Activated T-cell treated with anti-CD3 and anti-CD28 coated beads for 4 hours (primary cell): ENCODE measurements at places on chromosomes 12 and 14.
A peak's percentile ranks its signal among the peaks of the same experiment; 100 is the strongest.

DNA sequence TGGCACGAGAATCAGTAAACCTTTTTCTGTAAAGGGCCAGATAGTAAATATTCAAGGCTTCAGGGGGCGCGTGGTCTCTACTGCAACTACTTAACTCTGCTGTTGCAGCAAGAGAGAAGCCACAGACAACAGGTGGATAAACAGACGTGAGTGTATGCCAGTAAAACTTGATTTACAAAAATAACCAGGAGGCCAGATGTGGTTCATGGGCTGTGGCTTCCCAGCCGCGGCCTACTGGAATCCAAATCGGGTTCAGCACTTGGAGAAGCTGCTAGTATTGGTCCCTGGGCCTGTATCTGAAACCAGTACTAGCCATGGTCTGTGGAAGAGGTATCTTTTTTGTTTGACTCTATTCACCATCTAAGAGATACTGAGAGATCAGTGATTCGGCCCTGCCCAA is 13.3 kb downstream of the PPP2R5C start:
- DNase-seq = no peak

DNA sequence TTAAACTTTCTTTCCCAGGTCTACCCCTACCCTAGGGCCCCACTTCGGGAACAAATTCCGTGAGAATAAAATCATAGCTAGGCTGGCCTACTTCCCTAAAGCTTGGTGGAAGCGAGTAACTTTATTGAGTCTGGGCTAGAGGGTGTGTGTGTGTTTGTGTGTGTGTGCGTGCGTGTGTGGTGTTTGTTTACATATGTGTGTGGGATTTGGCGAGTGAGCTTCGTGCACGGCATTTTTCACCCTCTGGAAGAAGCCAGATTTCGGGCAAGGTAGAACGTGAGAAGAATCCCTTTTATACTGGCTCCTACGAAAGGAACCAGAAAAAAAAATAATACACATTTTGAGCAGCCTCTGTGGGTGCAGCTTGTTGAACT is 7.5 kb upstream of the LHX5 start:
- no peak for DNase-seq

DNA sequence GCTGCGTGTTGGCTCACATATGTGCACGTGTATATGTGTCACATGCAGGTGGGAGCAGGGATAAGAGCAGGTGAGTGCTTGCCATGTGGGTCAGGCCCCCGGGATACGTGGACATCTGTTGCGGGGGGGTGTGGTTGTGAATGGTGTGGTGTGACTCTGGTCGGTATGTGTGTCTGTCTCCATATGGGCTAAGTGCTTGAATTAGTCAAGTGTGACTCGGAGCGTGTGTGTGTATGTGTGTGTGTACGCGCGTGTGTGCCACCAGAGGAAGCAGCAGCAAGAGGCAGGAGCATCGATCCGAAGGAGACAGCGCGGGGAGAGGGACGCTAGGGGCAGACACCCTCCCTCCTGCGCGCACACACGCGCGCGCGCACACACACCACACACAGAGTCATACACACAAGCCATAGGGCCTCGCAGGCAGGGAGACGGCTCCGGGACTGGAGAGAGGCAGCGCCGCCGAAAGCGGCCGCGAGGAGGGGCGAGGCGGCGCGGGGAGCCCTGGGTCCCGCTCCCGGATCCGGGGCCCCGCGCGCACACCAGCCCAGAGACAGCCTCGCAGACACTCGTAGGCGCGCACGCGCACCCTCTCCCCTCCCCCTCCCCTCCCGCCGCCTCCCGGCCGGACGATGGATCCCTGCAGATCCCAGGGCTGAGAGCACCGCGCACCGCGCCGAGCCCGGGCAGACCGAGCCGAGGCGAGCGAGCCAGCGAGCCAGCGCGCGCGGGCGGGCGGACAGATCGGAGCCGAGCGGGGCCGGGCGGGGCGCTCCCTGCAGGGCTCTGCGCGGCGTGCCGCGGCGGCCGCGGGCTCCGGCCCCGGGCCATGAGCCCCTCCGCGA is at the start of gene ASIC1:
TSS of gene ASIC1 (plus strand) at position 597 of the 842 bp plus-strand sequence. CDS start 1,171 bp downstream, outside the sequence.
- DNase-seq = peak; percentile 33

DNA sequence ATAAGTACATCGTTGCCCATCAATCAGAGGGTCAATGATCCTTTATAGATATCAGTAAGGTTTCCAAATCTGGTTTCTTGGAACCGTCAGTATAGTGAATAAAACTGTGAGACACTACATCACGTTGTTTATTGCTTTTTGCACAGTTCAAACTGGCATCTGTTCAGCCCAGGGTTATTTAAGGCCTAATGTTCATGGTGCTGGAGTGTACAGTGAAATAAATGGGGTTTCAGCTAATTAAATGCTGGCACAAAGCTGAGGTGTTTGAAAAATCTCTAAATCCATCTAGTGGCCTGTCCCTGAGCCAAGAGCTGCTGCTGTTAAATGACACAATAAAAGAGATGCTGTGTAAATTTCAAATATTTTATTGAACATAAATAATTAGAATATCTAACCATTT is 69.9 kb downstream of the RPS29 start:
- DNase-seq = no peak

- no peak for DNase-seq
These were observed 74.6 kb upstream of the MYL2 start for GRCh38 chr12:110995016-110995415.

DNA sequence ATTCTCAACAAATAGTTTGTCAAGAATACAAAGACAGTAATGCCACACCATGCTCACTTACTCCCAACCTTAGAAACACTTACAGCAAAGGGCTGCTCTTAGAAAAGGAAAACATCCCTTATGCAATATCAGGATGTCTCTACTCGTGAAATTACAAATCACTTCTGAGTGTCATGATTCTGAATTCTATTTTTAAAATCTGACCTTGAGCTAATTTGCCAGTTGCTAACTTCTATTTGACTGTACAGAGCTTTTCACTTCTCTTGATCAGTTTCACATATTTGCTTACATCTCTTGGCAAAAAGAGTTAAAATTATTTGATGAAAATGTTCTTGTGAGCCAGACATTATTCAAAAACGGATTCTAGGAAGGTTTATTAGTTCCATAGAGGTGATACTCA is 136.7 kb upstream of the SLC35F4 start:
- no peak for DNase-seq

DNA sequence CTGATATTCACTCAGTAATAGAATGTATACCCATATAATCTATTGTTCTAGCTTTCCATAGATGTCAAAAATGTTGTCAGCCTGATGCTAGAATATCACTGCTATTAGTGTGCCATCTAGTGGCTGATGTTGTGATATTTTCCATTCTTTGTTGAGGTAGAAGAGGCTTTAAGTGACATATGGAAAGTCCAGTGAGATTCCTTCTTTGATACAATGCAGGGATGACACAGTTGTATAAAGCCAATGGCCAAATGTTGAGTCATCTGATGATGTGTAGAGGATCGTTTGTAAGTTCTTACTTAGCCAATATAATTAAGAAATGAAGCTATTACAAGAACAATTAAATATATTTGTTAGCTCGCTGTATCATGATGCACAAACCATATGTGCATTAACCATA is 58.1 kb upstream of the PCED1B start:
- DNase-seq = peak; percentile 7

- no peak for DNase-seq
These were observed 131.1 kb upstream of the VRK1 start for GRCh38 chr14:96666088-96666487.

DNA sequence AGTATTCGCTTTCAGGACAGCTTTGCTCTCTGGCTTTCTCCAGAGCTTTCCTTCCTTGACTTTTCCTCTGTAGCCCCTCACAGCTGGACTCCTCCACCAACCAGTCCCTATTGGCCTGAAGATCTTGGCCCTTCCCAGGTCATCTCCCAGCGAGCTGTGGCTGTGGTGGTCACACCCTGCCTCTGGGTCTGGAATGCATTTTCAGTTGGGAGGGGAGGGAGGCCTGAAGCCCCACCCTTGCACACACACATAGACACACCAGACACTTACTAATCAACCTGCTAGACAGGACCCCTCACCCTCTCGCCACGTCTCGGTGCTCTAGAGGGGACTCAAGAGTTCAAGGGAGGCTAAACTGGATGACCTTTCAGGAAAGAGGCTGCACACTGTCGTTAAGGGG is 13.9 kb downstream of the JDP2 start:
- DNase-seq = no peak

DNA sequence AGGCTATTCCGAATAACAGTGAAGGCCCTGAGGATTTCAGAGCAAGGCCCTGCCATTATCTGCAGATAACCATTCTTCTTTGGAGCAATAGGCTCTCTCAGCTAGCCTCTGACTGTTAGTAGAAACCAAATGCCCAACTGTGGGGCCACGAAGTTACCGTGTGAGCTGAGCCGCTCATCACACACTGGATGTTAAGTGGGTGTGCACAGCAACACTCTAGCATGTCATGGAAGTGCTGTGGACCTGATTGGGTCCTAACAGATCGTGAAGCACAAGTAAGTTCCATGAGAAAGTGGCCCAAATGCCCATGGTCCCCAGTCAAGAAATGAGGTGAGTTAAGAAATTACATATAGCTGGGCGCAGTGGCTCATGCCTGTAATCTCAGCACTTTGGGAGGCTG is 190.4 kb downstream of the ALG10 start:
- DNase-seq = no peak

- peak; percentile 28 for DNase-seq
These were observed 44.0 kb upstream of the REP15 start for GRCh38 chr12:27652174-27652763.

GRCh38 chr12:27293463-27293862 is 39.2 kb upstream of the BMAL2 start:
- no peak for DNase-seq

GRCh38 chr14:104112113-104112505 is 26.3 kb upstream of the KIF26A start:
- no peak for DNase-seq

DNA sequence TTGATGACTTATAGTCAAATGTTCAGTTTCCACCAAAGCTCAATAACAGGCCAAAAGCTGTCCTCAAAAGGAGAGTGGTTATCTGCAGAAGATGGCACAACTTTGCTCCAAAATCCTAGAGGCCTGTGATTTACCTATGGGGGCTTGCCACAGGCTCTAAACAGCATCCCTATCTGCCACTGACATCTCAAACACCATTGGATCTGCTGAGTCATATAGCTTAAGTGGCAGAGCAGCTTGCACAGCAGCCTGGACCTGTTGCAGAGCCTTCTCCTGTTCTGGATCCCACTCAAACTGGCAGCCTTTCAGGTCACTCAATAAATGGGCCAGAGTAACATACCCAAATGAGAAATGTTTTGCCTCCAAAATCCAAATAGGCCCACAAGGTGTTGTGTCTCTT is 60.6 kb upstream of the NAA30 start:
- no peak for DNase-seq

DNA sequence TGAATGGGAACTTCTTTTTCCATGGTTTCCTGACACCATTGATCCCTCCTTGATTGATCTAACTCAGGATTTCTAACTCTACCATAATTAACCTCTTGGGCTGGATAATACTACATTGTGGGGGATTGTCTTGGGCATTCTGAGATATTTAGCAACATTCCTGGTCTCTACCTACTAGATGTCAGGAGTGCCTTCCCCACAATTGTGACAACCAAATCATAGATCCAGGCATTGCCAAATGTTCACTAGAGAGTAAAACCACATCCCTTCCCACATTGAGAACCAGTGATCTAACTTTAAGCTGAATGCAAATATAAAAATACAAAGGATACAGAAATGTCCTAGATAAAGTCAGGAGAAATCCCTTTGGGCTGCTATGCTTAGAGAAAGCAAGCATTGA is 36.9 kb upstream of the CCDC198 start:
- no peak for DNase-seq

DNA sequence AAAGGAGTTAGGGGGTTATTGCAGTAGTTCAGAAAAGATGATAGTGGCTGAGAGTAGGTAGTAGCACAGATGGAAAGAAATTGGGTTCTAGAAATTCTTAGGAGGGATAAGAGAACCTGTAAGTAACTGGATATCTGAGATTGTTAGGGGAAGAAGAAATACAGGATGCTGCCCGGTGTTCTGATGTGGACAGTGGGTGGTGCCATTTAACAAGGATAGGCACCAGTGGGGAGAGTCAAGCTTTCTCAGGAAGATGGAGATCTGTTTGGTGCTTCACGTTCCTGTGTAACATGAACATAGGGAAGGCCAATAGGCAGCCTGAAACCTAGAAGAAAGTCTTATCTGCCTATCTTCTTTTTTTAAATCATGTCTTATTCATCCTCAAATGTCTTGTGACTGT is 245.9 kb downstream of the NPAS3 start:
- DNase-seq = no peak

GRCh38 chr12:73057428-73057827 is 785.3 kb downstream of the TRHDE start:
- DNase-seq = no peak
